ENCODE measurements at places on chromosomes 6 and 20.

GRCh38 chr6:46794068-46794467, 879 bp downstream of the MEP1A start:
- no peak for DNase-seq

GRCh38 chr6:140566781-140567277, 1192.4 kb upstream of the CITED2 start:
- DNase-seq: no peak

DNA sequence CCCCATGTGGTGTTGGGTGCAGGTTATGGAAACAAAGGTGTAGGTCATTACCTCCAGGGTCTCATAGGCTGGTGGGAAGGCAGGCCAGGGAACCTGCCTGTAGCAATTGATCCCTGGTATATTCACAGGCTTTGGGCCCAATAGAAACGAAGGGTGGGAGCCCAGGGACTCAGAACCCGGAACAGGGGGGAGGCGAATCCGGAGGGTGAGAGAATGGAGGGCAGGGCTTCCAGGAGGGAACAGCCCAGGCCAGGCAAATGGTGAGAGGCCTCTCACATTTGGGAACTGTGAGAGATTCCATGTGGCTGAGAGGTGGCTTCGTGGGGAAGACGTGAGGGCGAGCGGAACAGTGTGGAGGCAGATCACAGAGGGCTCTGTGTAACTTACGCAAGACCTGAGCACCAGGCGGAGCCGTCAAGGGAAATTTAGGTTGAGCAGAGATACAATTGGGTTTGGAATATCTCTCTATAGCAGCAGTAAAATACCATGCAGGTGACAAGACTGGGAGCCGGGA, 267.1 kb downstream of the ERMARD start:
- DNase-seq: no peak

GRCh38 chr20:59945731-59946130, 5.5 kb downstream of the FAM217B start:
- DNase-seq: no peak

DNA sequence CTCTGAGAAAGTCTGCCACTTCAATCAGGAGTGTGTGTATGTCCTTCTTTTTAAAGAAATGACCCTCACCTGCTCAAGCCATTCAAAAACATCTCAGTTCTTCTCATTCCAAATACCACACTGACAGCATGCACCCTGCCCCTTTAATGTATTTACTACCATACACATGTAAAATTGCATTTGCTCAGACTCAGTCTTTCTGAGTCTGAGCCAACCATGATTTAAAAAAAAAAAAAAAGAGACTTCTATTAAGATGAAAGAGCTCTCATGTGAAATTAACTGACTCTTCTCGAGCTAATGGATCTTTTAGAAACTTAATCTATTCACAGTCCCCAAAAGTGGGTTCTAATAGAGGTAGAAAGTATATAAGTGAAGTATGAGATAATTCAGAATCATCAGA, 1.4 kb upstream of the FILIP1 start:
- DNase-seq: no peak
